OCI-LY7 (cell line): ENCODE measurements at places on chromosomes 4 and X. TPM values are rescaled to one million over a fixed set of nuclear protein-coding genes. Genes with fewer than 3 reads are reported as not detected.

CSN1S1 gene
- total RNA-seq: not detected in 2 replicates

GABRE gene
- total RNA-seq: not detected in 2 replicates

PDE5A gene
- 1.1 and 1.4 TPM in 2 replicates for total RNA-seq

TRAM1L1 gene
- total RNA-seq: not detected in 2 replicates

CLIC2 gene
- not detected in 2 replicates for total RNA-seq

PPBP gene
- not detected in 2 replicates for total RNA-seq

SH3D19 gene
- not detected in 2 replicates for total RNA-seq

UGT2A1 gene
- not detected in 2 replicates for total RNA-seq

HMX1 gene
- total RNA-seq: not detected in 2 replicates

CTSO gene
- 1.8 and 2.0 TPM in 2 replicates for total RNA-seq

CRMP1 gene
- total RNA-seq: not detected in 2 replicates

GAB3 gene
- 0.38 and 0.53 TPM in 2 replicates for total RNA-seq

GRCh38 chr4:48403358-48403757 lies 62.0 kb downstream of the SLAIN2 start:
- no peak for DNase-seq

DNA sequence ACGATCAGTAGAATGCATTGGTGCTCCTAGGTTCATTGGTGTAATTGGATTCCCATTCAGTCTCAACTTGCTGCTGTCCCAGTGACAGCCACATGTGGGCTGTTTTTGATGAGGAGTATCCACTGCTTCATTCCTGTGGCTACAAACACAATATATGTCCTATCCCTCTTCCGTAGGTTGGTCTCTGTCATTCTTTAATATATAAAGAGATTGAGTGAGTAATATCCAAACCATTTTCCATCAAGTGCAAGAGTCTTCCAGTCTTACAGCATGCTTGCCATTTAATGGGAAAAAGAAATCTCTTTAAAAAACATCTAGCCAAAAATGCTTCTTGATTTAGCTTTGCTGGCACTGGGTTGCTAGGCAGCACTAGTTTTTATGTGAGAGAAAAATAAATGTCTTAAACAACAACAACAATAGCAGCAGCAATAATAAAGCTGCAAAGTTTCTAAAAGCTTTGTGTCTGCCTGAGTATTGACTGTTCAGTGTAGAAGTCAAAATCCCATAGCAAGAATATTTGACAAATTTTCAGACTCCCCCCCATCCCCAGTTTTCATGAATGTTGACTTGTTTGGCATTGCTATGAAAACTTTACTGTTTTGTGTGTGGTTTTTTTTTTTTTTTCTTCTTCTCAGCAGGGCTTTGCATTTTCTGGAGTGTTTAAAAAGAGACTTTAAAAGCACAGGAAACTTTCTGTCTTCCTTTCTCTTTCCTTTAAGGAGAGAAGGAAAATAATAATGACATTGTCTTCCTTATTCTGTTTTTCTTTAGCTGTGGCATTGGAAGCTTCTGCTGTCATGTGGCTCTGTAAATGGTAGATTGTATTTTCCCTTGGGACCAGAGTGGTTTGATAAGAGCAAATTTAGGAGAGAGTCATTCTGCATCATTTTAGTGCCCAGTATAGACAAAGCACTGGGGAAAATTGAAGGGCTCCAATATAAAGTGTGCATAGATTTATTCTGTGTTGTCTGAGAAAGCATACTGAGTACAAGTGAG lies 244.3 kb downstream of the ARHGAP10 start:
- no peak for DNase-seq

DNA sequence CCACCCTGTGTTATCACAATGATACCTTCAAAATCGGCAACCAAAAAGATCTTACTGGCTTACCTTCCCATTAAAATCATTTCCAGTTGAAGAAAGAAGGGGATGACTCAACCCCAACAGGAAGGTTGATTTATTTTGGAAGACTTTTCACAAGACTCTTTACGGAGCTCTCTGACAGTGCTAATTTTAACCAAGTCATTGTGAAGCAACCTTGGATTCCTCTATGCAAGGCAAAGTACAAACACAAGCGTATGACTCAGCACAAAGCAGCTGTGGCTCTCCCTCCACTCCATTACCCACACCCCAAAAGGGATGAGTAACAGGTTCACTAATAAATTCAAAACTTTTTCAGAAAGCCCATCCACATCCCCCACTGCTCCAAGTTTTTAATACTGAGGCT lies 213.8 kb upstream of the FGF13 start:
- DNase-seq: no peak

DNA sequence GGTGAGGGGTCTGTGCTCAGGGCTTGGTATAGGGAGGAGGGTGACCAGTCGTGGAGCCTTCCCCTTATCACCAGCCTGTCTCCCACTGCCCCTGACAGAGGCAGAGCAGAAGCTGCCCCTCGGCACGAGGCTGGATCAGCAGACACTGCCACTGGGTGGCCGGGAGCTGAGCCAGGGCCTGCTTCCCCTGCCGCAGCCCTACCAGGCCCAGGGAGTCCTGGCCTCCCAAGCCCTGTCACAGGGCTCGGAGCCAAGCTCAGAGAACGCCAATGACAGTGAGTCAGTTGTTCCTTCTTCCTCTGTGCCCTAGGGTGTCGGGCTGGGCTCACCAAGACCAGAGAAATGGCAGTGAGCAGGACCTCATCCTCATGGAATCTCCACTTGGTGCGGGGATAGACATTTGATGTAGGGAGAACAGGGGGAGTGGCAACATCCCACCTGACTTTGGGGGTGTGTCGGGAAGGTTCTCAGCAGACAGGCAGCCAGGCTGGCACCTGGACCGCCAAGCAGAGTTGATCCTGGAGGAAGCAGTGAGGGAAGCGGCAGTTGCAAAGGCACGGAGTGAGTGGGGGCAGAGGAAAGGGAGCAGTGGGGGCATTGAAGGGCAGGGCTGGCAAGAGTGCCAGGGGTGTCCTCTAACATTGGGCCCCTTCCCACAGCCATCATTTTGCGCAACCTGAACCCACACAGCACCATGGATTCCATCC lies 14.3 kb upstream of the UBA1 start:
- no peak for DNase-seq

GRCh38 chr4:102321260-102321995 lies 23.9 kb downstream of the SLC39A8 start:
- DNase-seq: no peak

DNA sequence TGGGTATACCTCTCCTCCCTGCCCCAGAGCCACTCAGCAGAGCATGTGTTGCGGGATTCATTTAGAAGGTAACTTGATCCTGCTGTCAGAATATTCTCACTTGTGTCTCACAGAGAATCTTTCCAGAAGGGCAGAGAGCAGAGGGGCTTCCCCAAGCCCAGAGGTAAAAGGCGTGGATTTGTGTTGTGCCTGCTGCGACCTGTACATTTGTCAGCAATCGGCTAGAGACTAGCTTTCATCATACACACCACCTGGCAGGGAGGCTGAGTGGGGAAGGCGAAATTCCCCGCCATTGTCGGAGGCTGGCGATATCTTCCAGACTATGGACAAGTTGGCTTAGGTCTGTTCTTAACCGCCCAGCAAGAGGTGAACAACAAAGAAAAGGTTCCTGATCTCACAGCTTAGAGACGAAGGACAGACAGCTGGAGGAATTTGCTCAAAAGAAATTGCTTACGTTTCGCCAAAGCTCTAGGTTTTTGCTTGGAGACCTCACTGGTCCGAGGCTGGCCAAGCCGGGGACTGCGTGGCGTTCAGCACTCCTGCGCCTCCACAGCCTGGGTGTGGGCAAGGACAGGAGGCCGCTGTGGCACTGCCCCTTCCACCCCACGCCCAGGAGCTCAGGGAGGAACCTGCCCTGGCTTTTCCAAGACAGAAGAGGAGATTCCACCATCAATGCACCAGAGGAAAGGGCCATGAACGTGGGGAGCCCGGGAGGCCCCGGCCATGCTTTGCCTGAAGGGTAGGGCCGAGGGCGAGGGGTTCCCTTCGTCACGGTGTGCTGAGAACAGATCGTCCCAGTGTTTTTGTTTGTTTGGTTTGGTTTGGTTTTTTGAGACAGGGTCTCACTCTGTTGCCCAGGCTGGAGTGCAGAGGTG lies 69.4 kb downstream of the DCTD start:
- no peak for DNase-seq

- DNase-seq: no peak
Measured at GRCh38 chr4:149345424-149345823, 470.2 kb downstream of the IQCM start.

DNA sequence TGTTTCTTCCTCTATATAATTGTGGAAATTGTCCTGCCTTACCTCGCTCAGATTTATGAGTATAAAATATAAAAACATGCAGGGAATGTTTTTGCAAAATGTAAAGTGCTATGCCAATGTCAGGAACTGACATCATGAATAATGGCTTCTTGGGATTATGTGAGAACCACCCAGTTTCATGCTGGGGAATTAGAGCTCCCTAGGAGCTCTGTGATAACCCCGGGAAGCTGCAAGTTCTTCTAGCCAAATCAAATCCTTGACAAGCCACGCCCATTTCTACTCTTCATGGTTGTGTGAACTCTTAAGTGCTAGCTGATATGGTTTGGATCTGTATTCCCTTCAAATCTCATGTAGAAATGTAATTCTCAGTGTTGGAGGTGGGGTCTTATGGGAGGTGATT lies 85.9 kb upstream of the PAK3 start:
- no peak for DNase-seq

DNA sequence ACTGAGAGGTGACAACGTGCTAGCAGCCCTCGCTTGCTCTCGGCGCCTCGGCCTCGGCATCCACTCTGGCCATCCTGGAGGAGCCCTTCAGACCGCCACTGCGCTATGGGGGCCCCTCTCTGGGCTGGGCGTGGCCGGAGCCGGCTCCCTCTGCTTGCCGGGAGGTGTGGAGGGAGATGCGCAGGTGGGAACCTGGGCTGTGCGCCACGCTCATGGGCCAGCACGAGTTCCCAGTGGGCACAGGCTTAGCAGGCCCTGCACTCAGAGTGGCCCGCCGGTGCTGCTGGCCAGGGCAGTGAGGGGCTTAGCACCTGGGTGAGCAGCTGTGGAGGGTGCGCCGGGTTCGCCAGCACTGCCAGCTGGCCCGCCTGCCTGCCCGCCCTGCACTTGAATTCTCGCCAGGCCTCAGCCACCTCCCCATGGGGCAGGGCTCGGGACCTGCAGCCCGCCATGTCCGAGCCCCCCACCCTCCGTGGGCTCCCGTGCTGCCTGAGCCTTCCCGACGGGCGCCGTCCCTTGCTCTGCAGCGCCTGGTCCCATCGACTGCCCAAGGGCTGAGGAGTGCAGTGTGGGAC lies 148.0 kb downstream of the RAPGEF2 start:
- no peak for DNase-seq

DNA sequence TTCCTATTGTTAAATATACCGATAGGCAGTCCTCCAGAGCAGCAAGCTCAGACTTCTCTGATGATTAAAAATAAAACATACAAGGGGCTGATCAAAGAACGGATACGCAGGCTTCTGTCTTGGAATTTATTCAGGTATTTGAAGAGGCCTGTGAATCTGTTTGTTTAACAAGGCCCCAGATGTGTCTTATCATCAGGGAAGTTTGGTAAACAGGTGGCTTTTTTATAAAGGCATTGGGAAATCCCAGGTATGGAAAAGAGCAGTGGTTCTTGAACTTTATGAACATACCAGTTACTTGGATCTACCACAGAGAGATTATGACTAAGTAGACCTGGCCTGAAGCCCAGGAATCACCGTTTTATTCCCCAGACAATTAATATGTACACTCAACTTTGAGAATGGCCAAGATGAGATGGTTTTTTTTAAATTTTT lies 47.9 kb downstream of the SOWAHB start:
- DNase-seq: no peak

DNA sequence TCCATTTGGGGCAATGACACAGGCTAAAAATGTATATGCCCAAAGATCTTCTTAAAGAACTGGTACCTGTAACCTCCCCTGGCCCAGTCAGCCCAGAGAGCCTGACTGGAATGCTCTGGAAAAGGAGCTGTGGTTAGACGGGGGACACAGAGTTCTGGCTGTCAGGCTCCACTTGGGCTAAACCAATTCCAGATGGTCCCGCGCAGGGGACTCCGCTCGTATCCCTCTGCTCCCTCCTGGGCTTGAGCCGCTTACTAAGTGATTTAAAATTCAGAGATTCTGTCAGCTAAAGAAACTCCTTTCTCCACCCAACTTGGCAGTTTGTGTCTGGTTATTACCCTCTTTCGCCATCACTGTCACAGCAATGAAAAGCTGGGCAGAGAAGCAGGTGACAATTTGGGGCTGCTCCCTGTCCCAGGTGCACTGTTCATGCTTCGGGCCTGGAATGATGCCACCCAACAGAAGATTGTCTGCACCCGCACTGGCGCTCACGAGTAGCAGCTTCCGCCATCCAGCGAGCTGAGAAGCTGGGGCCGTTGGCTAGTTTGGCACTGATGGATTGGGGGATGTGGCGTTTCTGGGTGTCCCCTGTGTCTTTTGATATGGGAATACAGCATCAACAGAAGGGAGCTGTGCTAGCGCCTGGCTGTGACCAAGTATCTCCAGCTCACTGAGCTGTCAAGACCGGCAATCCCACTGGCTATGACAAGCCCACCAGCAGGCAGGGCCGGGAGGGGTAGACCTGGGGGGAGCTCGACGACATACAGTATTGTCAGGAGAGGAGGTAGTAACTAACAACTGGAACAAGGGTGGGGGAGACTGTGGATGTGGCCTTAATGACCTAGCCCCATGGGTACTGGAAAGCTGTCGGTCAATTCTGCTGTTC lies 6.7 kb upstream of the IRAK1 start:
- no peak for DNase-seq

DNA sequence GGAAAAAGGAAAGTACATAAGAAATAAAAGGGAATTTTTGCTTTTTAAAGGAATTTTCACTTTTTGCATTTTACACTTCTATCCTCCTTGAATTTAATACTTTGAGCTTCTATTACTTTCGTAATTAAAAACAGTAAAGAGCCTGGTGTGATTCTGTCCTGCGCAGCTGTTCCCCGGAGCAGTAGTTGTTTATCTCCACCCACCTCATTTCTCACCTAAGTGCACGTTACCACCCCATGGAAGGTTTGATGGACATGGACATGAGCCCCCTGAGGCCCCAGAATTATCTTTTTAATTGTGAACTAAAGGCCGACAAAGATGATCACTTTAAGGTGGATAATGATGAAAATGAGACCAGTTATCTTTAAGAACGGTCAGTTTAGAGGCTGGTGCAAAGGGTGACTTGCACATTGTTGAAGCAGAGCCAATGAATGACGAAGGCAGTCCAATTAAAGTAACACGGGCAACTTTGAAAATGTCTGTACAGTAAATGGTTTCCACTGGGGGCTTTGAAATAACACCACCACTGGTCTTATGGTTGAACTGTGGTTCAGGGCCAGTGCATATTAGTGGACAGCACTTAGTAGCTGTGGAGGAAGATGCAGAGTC lies 52.1 kb upstream of the TEX13D start:
- DNase-seq: no peak

DNA sequence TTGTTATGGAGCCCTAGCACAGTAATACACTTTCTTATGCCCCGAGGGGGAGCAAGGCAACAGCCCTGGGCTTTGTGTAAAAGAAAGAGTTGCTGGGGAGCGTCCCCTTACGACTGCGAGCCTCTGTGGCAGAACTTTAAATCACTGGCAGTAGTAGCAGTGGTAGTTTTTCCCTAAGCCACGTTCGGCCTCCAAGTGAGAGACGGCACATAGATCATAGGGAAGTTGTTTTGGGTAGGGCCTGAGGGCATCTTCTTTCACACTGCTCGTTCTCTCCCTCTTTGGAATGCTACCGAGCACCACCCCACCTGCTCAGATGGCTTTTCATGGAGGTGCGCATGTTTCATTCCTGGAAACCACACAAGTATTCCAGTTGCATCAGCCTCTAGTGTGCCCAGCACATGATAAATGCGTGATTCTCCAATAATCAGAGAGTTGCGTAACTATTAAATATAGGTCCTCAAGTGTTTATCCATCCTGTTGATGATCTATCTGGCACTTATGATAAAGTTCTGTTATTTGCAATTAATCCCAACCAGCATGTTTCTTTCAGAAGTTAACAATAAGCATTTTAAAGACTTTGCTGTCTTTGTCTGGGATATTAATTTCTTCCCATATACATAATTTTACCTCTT lies 7.0 kb upstream of the SYNPO2 start:
- no peak for DNase-seq

- peak; percentile 83 for DNase-seq
Measured at GRCh38 chr4:40199999-40200874, 3.4 kb downstream of the RHOH start.
